Stimulated activated CD8-positive, alpha-beta memory T cell treated with anti-CD3 and anti-CD28 coated beads, Interleukin-7, amount 100 ng/mL, for 4 hours (primary cell): ENCODE measurements at places on chromosomes 13 and 19.

DNA sequence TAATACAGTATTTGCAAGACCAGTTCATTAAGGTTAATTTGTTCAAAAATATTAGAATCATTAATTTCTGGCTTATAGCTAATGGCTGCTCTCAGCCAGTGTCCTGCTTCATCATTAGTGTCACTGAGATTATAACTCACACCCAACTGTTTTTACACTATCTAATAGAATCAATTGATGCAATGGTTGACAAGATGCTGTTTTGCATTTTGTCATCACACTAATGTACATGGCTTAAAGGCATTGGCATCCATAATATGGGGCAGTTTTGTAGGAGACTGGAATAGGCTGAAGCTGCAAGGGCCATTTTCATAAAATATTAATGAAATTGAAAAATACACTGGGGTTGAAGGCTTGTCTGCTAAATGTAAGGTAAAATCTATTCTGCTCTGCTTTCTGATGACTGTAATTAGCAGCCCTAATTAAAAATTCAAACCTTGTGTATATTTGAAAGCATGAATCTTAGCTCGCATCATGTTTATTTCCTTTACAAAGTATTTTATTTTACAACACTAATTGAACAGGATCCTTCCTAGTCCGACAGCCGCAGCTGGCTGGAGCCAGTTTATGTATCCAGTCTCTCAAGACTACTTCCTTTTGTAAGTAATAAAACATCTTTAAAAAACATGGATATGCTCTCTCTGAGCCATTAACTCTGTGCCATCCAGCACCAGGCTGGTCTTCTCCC lies 296.7 kb downstream of the POU4F1 start:
- DNase-seq: no peak

- DNase-seq: no peak
These were observed 2.2 kb downstream of the TSC22D1 start for GRCh38 chr13:44573790-44574465.

- no peak for DNase-seq
These were observed 123.0 kb downstream of the KDM4B start for GRCh38 chr19:5091684-5092480.

- DNase-seq: no peak
These were observed 4.3 kb downstream of the PIN1 start for GRCh38 chr19:9839415-9839814.

- no peak for DNase-seq
These were observed 31.6 kb downstream of the ATP11A start for GRCh38 chr13:112721198-112722104.

DNA sequence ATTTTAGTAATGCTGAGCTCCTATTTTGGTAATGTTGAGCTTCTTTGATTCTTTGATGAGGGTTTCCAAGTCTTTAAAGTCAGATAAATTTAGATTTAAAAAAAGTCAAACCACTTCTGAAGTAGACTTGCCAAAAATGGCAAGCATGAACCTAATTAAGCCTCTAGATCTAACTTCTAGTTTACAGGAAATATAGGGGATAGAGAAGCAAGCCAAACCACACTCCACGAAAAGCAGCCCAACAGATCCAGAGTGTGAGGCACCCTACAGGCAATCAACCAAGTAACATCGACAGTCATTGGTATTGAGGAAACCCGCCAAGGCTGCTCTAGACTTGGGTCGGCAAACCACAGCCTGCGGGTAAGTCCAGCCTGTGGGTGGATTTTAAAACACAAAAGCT lies 3.7 kb downstream of the GGACT start:
- DNase-seq: no peak
